Ovary (tissue), 10 donors: ENCODE measurements at places on chromosomes 12 and 14.
A peak's percentile ranks its signal among the peaks of the same experiment; 100 is the strongest.

- no peaks in the 10 kb centered on the region for H3K27me3 ChIP-seq
- no peaks in the 10 kb centered on the region for H3K4me1 ChIP-seq
- no peak overlapping the region for H3K27ac ChIP-seq
- no peak for DNase-seq
- H3K4me3 ChIP-seq = no peak overlapping the region
Observed at GRCh38 chr14:76115010-76115422, 36.7 kb upstream of the GPATCH2L start.

DNA sequence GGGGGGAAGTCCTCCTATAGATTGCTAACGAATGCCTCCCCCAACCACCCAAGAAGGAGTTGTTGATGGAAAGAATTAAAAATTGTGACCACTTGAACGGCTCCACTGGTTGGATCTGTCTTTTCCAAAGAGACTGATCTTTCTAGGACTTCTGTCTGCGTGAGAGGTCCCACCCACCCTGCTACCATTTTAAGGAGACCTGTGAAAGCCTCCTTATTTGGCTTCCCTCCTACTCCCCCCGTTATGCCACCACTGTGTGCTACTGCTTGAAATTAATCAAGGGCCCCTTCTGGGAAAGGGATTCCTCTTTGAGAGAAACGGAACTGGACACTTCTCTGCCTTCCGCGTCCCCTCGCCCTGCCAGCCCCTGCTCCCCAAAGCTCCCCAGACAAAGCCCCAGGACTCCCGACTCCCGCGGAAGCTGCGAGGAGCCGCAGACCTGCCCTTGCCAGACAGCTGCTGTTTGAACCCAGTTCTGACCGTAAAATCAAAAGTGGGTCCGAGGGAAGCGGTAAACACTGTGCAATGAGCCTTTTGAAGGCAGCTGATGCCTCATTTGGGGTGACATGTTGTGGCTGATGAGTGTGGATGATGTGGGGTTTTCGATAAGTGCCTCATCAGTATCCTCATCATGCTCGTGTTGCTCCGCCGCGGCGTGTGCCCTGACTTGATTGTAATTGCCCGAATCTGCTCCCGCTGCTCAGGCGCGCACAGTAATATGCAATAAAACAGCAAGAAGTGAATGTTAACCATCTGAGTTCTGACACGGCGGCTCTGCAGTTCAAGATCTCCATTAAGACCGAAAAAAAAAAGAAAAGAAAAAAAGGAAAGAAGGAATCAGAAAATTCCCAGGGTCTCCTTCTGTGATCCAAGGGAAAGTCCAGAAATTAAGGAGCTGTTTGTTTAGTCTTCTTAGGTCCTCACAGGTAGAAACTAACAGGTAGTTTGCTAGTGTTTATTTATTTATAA is 48.2 kb downstream of the MBIP start:
- no peaks in the 10 kb centered on the region for H3K4me1 ChIP-seq
- H3K27me3 ChIP-seq = no peaks in the 10 kb centered on the region
- no peak overlapping the region for H3K27ac ChIP-seq
- no peak for DNase-seq
- no peak overlapping the region for H3K4me3 ChIP-seq
- no peaks in the 10 kb centered on the region for H3K36me3 ChIP-seq

DNA sequence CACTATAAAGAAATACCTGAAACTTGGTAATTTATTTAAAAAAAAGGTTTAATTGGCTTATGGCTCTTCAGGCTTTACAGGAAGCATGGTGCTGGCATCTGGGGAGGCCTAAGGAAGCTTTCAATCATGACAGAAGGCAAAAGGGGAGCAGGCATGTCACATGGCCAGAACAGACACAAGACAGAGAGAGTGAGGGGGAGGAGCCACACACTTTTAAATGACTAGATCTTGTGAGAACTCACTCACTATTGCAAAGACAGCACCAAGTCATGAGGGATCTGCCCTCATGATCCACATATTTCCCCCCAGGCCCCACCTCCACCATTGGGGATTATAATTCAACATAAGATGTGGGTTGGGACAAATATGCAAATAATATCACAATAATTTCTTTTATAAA is 355.6 kb downstream of the DAD1 start:
- H3K27me3 ChIP-seq = no peaks in the 10 kb centered on the region
- H3K27ac ChIP-seq = no peak overlapping the region
- DNase-seq = no peak

DNA sequence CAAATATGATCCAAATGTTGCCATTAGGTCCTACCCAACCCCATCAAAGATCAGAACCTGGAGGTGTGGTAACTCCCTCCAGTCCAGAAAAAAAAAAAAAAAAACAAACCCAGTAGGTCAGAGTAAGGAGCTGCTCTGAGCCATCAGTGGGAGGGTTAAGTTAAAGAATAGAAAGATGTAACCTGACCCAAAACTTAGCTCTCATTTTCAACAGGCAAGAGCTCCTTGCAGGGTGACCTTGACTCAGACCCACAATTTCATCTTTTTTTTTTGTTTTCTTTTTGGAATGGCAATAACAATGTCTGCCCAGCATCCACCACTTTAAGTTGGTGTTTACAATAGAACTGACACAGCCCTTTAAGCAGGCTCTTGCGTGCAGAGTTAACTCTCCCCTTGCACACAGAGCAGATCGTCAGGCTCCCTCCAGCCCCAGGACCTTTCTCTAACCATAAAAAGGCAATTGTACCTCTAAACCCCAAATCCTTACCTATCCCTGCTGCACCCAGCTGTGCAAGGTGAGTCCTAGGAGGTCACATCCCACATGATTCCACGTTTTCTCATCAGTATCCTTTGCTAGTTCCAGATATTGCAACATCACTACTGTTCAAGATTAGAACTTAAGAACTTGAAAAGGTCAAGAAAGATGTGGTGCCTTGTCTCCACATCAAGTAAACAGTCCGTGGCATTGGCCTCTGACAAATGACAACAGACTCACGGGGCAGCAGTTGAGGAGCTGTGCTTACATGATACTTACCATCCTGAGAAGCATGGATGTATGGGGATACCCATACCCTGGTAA is 178.6 kb upstream of the EEA1 start:
- H3K4me1 ChIP-seq = peaks cover 21% of the 10 kb centered on the region
- H3K4me3 ChIP-seq = no peak overlapping the region
- no peaks in the 10 kb centered on the region for H3K27me3 ChIP-seq
- DNase-seq = no peak
- H3K27ac ChIP-seq = no peak overlapping the region

DNA sequence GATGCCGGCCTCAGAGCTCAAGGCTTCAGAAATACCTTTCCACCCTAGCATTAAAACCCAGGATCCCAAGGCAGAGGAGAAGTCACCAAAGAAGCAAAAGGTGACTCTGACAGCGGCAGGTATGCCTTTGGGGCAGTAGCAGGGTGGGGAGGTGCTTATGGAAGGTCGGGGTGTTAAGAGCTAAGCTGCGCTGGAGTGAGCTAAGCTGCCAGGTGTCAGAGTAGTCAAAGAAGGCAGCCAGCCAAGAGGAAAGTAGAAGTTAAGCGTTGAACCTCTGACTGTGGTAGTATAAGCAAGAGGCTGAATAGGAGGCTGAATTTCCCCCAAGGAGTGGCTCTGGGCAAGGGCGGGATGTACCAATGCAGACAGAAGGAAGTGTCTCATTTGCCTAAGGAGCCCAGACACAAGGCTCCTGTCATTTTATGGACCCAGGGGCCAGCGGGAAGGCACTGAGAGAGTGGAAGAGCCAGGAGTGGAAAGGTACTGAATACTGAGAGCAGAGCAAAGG is 29.2 kb downstream of the DYRK4 start:
- no peak overlapping the region for H3K27ac ChIP-seq
- no peak for DNase-seq
- no peaks in the 10 kb centered on the region for H3K36me3 ChIP-seq
- no peaks in the 10 kb centered on the region for H3K27me3 ChIP-seq
- H3K4me1 ChIP-seq = no peaks in the 10 kb centered on the region

DNA sequence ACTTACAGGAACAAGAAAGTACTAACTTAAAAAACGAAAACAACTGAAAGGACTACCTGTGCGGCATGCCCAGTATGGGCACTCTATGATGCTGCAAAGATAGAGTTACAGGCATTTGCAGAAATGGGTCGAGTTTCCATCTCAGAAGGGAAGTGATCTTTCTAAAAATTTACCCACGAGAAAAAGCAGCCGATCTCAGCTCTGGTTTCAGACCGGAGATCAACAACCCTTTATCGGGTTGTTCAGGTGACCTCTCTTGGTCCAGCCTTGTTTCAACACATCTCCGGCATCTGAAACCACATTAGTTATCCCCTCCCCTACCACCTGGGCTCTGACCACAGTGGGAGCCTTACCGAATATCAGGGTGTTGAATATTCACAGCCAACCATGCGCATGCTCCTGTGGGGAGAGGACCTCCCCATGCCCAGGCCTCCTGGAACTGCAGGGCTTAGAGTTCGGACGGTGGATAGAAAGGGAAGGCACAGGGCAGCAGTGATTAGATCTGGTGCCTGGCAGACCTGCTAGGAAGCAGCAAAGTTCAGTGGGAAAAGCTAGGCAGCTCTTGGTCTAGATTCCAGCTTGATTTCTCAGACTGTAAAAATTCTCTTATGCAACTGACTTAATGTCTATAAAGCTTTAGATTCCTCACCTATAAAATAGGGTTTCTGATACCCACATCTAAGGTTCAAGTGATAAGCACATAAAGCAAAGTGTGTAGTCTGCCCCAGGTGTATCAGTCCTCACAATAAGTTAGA is 906.0 kb downstream of the VRK1 start:
- H3K27me3 ChIP-seq = no peaks in the 10 kb centered on the region
- H3K36me3 ChIP-seq = no peaks in the 10 kb centered on the region
- no peak overlapping the region for H3K4me3 ChIP-seq
- no peak overlapping the region for H3K27ac ChIP-seq
- H3K4me1 ChIP-seq = no peaks in the 10 kb centered on the region

- no peaks in the 10 kb centered on the region for H3K4me1 ChIP-seq
- no peaks in the 10 kb centered on the region for H3K36me3 ChIP-seq
- no peaks in the 10 kb centered on the region for H3K27me3 ChIP-seq
- no peak for DNase-seq
Observed at GRCh38 chr12:76282744-76283143, 65.5 kb downstream of the BBS10 start.

- peaks cover 6% of the 10 kb centered on the region for H3K4me1 ChIP-seq
- H3K27ac ChIP-seq = no peak overlapping the region
- no peaks in the 10 kb centered on the region for H3K36me3 ChIP-seq
- no peaks in the 10 kb centered on the region for H3K27me3 ChIP-seq
- H3K4me3 ChIP-seq = peak overlapping the region; percentile 83
- no peak for DNase-seq
Observed at GRCh38 chr12:56358836-56359532, 923 bp downstream of the STAT2 start.

DNA sequence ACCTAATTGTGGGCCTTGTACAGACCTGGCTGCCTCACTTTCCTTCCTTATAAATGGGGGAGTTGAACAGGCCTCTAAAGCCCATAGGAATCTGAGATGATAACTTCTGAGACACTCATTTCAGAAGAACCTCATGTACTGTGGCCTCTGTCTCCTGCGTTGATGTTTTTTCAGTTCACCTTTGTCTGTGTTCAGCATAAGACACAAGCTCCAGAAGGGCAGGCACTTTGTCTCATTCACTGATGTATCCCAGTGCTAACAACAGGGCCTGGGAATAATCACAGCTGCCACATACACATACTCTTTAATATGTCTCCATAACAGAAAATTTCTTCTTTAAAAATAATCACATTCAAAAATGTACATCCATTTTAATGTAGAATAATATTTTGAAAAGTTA is 3.3 kb downstream of the FGD6 start:
- H3K4me3 ChIP-seq = no peak overlapping the region
- H3K4me1 ChIP-seq = peaks cover 3% of the 10 kb centered on the region
- no peaks in the 10 kb centered on the region for H3K27me3 ChIP-seq
- no peak overlapping the region for H3K27ac ChIP-seq

- H3K36me3 ChIP-seq = no peaks in the 10 kb centered on the region
- peak; percentile 49 for DNase-seq
- H3K27me3 ChIP-seq = no peaks in the 10 kb centered on the region
- no peak overlapping the region for H3K4me3 ChIP-seq
- H3K27ac ChIP-seq = no peak overlapping the region
Observed at GRCh38 chr12:47276621-47277309, 197.0 kb upstream of the AMIGO2 start.

DNA sequence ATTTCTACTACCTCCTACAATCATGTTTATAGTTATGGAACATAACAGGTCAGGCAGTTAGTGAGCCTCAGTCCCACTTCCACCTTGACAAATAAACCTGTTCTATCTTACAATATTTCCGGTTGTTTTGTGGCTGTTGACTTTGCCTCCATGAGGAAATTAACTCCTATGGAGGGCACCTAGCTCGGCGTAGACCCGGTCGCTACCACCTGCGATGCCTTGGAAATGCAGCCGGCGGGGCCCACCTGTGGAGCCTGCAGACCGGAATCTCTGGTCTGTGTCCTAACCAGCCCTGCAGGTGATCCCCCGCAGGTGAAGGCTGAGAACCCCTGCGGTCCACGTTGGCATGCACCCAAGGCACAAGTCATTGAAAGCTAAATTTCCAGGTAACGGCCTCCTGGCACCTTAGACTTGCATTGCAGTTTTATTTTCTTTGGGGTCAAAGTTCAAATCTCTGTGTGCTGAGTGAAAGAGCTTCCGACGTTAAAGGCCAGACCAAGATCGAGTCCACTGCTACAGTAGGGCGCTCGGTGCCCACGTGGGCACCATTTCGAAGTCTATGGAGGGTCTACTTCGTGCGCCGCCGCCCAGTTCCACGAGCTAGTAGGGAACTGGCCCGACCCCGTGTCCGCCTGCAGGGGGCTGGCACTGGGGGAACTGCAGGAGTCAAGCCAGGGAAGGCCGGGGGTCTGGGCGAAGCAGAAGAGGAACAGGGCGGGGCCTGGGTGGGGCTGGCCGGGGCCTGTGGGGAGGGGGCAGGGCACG is 782 bp upstream of the PIWIL1 start:
- no peaks in the 10 kb centered on the region for H3K27me3 ChIP-seq
- H3K4me3 ChIP-seq = no peak overlapping the region
- H3K36me3 ChIP-seq = no peaks in the 10 kb centered on the region
- peaks cover 6% of the 10 kb centered on the region for H3K4me1 ChIP-seq

DNA sequence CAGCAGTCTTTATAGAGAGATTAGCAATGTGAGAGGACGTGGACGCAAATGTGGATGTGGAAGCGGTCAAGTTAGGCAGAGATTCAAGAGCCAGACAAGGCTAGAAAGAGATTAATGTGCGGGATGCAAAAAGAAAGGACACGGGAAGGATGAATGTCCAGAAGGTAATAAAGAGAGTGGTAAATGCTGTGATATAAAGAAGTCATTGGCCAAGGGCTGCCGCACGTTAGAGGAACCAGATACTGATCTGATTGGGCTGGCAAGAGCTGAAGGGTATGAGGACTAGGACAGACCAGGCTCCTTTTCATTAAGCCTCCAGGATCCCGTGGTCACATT is 59.5 kb downstream of the DHRS2 start:
- DNase-seq = no peak
- no peaks in the 10 kb centered on the region for H3K36me3 ChIP-seq
- H3K4me3 ChIP-seq = peak overlapping the region; percentile 34
- H3K4me1 ChIP-seq = peaks cover 36% of the 10 kb centered on the region

GRCh38 chr12:101935890-101936746 is 58.7 kb downstream of the DRAM1 start:
- H3K36me3 ChIP-seq = no peaks in the 10 kb centered on the region
- DNase-seq = peak; percentile 38
- peak overlapping the region; percentile 23 for H3K27ac ChIP-seq
- H3K27me3 ChIP-seq = no peaks in the 10 kb centered on the region
- H3K4me3 ChIP-seq = no peak overlapping the region

GRCh38 chr14:20112321-20112720 is 1.8 kb downstream of the OR4K17 start:
- no peaks in the 10 kb centered on the region for H3K4me1 ChIP-seq
- H3K27me3 ChIP-seq = no peaks in the 10 kb centered on the region
- no peak overlapping the region for H3K4me3 ChIP-seq
- no peak overlapping the region for H3K27ac ChIP-seq
- no peak for DNase-seq
- H3K36me3 ChIP-seq = no peaks in the 10 kb centered on the region

GRCh38 chr12:98374007-98374406 is 141.4 kb upstream of the TMPO start:
- no peak for DNase-seq
- H3K4me3 ChIP-seq = no peak overlapping the region
- no peaks in the 10 kb centered on the region for H3K27me3 ChIP-seq
- no peak overlapping the region for H3K27ac ChIP-seq
- H3K36me3 ChIP-seq = no peaks in the 10 kb centered on the region
